Cardiac septum (tissue), 1 donor: ENCODE measurements at places on chromosomes 1 and 21.

- no peak for DNase-seq
Measured at GRCh38 chr1:44684525-44684924, 10.0 kb downstream of the ARMH1 start.

DNA sequence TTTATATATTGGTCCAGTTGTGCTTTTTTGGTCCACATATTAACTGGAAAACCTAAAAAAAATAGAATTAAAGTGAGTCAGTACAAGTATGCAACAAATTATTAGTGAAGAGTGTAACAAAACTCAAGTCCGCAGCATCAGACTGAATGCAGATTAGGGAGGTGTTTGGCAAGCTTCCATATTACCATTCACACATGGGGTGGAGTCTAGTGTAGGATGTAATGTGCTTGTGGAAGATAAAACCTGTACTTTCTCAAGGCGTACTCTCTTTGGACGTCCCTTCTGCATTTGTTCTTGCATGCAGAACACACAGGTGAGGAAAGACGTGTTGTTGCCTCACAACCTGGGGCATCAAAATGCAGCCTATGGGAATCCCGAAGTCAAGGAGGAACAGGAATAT is 668.7 kb downstream of the MRPL39 start:
- DNase-seq, result no peak

- DNase-seq, result no peak
Measured at GRCh38 chr1:145886390-145886789, 724 bp upstream of the ANKRD35 start.

- DNase-seq, result no peak
Measured at GRCh38 chr1:57007948-57008347, 42.1 kb upstream of the C8B start.

GRCh38 chr1:110856410-110856809 is 16.5 kb upstream of the CD53 start:
- DNase-seq, result no peak

DNA sequence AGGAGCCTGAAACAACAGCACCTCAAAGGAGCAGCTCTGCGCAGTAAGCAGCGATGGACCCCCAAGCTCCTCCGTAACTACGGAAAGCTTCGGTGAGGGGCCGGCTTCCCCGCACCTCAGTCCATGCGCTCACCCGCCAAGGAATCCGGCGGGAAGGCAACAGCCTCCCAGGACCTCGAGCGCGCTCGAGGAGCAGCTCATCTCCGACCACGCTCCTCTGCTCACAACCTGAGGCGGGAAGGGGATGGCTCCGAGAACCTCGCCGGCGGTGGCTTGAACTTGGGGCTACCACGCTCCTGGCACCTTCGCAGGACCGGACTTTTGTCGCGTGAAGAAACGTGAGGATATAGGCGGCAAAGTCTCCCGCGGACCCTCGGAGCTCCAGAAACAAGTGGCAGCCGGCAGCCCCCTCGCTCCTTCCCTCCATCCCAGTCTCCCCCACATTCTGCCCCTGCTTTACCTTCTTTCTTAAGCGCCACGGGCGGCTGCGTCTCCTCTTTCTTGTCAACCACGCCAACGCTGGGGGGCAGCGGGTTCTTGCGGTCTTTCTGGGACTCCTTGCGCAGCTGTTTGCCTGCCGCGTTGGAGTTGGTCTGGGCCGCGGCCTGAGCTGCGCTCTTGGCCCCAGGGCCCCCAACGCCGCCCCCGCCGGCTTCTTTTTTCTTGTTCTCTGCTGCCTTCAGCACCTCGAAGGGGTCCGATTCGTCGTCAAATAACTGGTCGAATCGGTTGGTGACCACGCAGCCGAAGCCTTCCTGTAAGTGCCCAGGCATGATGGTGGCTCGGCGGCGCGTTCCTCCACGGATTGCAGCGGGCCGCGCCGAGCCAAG is 459 bp downstream of the SERBP1 start:
- DNase-seq, result peak; percentile 78

DNA sequence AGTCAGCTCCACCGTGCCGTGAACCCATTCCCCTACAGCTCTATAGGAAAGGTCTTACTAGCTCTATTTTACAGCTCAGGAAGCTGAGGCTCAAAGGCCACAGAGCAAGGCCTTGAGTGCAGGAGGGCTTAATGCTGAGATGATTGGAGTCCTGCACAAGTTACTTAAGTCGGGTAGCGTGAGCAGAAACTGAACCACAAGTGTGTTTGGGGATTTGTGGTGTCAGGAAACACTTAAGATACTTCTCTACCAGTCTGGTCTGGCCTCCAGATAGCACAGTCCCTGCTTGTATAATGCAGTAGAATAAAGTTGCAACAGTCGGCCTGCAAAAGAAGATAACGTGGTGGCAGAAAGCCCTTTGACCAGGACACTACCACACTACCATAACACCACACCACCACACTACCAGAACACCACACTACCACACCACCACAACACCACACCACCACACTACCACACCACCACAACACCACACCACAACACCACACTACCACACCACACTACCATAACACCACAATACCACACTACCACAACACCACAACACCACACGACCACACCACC is 118.1 kb downstream of the SPSB1 start:
- DNase-seq, result no peak

DNA sequence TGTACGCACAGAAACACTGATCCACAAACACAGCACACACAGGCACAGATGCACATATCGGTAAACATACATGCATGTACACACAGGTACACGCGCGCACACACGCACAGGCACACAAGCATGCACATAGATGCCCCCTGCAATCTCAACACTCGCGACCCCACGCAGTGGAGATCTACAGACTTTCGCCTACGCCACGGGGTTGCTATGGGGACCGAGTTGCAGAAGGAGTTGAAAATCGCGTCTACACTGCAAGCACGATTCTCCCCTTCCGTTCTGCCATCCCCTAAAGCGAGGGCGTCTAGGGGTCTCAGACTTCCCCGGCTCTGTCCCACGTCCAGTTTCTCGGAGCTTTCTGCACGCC is 826 bp downstream of the TRIM17 start:
- no peak for DNase-seq

DNA sequence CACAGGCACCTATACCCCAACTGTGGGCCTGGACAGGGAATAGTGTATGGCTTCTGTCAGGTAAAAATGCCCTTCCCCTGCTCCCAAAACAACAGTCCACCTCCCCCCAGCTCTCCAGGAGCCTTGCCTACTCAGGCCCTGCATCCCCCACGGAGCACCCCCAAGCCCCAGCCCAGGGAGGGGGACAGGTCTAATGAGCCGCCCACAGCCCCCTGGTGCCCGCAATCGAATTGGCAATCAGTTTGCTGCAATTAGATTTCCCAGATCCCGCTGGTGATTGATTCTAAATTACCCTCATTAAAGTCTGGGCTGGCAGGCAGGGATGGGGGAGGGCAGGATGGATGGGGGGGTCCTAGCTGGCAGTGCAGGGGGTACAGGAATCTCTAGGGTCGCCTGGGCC is 8.1 kb downstream of the SDC3 start:
- no peak for DNase-seq

DNA sequence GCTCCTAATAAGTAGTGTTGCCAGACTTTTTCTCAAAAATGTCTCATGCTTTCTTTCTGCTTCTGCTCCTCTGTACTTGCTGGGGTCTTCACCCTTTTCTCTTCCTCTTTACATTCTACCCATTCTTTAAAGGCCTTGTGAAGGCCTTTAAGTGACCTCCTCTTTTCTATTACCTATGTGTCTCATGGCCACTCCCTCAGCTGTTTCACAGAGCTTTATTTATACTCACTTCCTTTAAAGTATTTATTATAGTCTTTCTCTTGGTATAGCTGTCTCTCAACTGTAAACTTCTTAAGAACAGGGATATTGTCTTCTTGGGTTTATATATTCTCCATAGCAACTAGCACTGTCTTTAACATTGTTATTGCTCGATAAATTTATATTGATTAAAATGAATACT is 792 bp downstream of the GOLPH3L start:
- no peak for DNase-seq

GRCh38 chr1:25023826-25024225 is 93.8 kb upstream of the RUNX3 start:
- DNase-seq, result no peak

- DNase-seq, result no peak
Measured at GRCh38 chr1:38050397-38051078, 3.9 kb upstream of the POU3F1 start.

DNA sequence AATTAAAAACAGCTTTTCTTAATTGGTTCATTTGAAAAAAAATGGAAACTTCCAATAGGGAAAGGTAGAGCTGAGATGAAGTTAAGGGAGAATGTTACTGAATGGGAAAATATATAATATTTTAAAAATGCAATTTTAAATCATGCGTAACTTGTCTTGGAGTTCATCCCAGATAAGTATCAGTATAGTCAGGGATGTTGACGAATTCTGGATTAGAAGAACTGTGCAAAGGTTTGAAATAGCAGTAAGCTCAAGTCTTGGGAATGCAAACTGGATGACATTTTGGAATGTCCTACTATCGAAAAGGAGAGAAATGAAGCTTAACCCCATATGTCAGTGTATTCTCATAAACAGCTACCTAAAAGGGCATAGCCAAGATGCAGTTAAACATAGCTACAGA is 4.0 kb upstream of the ST6GALNAC3 start:
- no peak for DNase-seq

DNA sequence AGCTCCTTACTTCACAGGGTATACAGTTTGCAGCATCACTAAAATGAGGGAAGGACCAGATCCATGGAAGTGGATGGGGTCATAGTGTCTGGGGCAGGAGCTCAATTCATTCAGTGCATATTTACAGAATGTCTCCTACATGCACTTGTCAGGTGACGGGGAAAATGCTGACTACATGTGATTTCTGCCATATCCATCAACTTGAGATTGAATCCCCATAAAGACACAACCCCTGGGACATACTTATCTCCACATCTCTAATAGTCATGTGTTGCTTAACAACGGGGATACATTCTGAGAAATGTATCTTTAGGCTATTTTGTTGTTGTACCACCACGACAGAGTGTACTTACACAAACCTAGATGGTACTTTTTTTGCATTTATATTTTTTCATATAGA is 12.0 kb downstream of the RWDD2B start:
- DNase-seq, result no peak

GRCh38 chr1:37472281-37472680 is 2.1 kb upstream of the ZC3H12A start:
- no peak for DNase-seq

GRCh38 chr1:62922006-62922405 is 138.1 kb downstream of the ATG4C start:
- DNase-seq, result no peak

- no peak for DNase-seq
Measured at GRCh38 chr1:1479547-1480487, 8.3 kb downstream of the ATAD3B start.

DNA sequence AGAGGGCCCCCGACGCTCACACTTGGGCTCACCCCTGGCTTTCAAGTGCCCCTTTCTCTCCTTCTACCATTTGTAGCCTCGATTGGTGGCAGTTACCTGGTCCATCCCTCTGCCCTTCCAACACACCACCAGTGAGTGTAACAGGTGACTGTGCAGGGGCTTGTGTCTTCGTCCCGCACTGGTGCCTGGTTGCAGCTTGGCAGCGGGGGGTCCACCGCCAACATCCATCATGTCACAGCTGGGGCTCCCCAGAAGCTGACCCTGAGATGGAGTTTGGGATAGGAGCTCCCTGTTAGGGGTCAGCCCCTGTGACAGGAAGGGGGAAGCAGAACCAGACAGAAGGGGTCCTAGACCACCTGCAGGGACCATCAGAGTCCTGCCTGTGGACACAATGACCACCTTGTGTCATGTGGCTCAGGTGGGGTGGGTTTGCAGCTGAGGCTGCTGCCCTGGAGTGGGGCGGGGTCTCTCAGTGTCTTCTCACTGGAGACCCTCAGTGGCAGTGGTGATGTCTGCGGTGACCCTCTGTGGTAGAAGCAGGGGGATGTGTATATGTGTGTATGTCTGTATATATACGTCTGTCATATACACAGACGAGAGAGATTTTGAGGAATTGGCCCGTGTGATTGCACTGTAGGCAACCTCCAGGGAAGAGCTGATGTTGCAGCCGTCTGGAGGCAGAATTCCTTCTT is 3.6 kb upstream of the CALML6 start:
- no peak for DNase-seq

DNA sequence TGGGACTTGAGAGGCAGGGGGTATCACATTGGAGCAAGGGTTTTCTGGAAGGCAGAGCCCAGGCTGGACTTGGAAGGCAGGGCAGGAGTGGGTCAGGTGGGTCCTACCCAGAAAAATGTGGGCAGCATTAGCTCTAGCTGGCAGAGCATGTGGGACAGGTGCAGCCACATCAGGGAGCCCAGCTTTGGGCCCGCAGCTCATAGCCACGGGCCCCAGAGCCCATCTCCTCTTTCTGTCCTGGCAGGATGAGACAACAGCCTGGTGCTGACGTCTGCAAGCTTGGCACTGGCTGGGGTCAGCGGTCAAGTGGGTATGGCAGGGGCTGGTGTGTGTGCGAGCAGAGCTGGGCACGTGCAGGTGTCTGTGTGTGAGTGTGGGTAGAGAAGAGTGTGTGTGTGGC is 154.7 kb downstream of the GRIK3 start:
- DNase-seq, result peak; percentile 58

GRCh38 chr1:10728595-10729410 is 67.6 kb downstream of the CASZ1 start:
- DNase-seq, result no peak

DNA sequence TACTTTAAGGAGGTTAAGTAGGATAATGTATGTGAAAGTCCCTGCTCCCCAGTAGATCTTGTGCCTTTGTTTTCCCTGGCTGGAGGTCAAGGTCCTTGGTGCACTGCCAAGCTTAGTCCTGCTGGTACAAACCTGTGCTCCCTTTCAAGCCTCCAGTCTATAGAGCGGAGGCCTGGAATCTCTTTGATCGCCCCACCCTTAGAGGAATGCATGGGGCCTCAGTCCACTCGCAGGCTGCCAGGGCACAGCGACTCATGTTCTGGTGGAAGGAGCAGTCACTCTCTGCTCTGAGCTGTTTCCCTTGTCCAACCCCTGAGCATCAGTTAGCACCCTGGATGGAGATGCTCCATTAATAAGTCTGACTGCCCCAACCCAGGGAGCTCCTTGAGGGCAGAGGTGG is 121.8 kb downstream of the HMGB4 start:
- DNase-seq, result no peak

DNA sequence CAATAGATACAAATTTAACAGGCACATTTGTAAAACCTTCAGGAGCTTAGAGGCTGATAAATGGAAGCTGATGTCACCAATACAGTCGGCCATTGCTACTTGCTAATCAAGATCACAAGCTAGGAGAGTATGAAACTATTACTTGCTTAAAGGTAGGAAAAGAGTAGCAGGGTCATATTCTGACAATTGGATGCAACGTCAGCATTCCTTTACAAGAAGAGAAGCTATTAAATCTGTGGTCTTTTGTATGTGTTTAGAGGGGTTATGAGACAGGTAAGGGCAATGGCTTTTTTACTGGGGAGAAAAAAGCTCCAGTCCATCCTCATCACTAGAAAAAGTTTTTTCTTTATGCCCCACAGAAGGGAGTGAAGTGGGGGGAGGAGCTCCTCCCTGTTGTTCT is 11.7 kb upstream of the CD48 start:
- no peak for DNase-seq

GRCh38 chr1:185934476-185935189 is 200.4 kb downstream of the HMCN1 start:
- DNase-seq, result no peak

- DNase-seq, result no peak
Measured at GRCh38 chr1:246117066-246117791, 389.9 kb downstream of the SMYD3 start.
